ENCODE measurements at places on chromosomes 4 and X.
A peak's percentile ranks its signal among the peaks of the same experiment; 100 is the strongest.

DNA sequence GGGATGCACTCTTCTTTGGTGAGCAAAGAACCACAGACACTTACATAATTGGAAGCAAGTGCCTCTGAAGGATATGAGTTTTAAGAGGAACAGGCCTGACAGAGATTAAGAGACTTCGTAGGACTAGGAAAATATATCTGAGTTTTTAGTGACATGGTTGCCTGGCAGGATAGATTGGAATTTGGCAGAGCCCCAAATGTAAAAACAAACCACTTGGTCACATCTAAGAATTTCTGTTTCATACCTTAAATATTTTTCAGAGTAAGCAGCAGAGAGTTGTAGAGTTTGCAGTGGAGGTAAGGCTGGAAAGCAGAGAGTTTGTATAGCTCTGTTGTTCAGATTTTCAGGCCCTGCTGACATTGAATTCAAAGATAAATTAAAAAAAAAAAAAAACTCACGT lies 150.1 kb upstream of the MAGEB2 start:
- no peak for DNase-seq

DNA sequence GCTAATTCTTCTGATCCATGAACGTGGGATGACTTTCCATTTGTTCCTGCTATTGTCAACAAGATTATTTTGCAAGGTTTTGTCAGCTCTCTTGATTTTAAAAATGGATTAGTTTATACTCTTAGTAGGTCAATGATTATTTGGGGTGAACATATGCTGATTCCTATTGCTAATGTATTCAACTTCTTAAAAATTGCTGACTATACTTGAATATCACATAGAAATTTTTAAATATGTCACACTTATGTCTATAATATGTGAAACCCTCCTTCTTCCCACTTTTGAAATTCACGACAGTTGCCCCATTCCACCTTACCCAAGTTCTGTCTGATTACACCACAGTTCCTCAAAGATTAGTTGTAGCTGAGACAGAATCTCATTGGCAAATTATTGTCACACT lies 465.7 kb upstream of the TENM3 start:
- no peak for DNase-seq

- no peak for DNase-seq
These were observed 340.0 kb upstream of the RASGEF1B start for GRCh38 chr4:81811562-81812293.

- no peak for DNase-seq
These were observed 7.1 kb downstream of the SLC49A3 start for GRCh38 chr4:681736-682451.

- no peak for DNase-seq
These were observed 10.6 kb downstream of the ABCD1 start for GRCh38 chrX:153735274-153735673.

- no peak for DNase-seq
These were observed 25.8 kb downstream of the OTUD6A start for GRCh38 chrX:70087857-70088630.

- DNase-seq = no peak
These were observed 20.2 kb downstream of the ZDHHC9 start for GRCh38 chrX:129823522-129823921.

- DNase-seq = no peak
These were observed 869 bp downstream of the TMEM184C start for GRCh38 chr4:147617841-147618691.

- no peak for DNase-seq
These were observed 8.1 kb upstream of the HSD17B13 start for GRCh38 chr4:87330761-87331160.

GRCh38 chr4:24764345-24764744 lies 31.0 kb upstream of the SOD3 start:
- DNase-seq = no peak

GRCh38 chrX:98523026-98523425 lies 1639.3 kb downstream of the RPA4 start:
- DNase-seq = no peak

- DNase-seq = peak; percentile 49
These were observed 626 bp downstream of the TBC1D1 start for GRCh38 chr4:37891260-37892159.

All from PC-9 (cell line).